ENCODE measurements at places on chromosomes 2 and 18.
A peak's percentile ranks its signal among the peaks of the same experiment; 100 is the strongest.

DNA sequence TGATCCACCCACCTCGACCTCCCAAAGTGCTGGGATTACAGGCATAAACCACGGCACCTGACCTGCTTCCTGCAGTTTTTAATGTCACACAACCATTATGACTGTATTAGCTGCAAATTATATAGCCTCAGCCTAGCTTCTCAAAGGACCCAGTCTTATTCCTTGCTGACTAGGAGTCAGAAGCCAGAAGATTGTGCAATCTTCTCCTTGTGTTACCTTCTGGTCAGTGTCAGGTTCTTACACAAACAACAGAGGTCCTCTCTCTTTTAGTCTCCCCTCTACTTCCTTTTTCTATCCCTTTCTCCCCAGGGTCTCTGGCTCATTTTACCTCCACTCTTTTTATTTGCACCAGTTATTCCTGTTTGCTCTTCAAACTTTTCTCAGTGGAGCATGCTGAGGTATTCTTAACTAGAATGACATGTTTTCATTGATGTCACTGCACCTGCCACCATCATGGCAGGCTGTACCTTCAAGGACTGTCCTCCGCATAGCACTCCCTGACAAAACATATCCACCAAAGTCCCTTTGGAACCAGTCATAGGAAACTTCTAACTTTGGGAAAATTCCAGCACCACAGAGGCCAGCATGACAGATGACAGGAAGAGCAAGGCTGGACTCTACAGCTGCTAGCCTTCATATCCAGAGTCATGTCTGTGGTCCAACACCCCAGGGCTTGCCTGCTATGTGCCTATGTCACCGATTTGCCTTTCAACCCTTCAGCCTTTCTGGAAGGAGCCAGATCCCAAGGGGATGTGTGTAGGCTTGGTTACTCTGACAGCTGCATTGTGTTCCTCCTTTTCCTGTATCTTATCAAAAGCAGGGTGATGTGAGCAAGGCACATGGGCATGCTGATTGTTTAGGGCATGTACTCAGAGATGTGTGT is 45.2 kb upstream of the EPC2 start:
- no peak for DNase-seq

GRCh38 chr18:48348739-48349138 is 60.4 kb downstream of the ZBTB7C start:
- no peak for DNase-seq

DNA sequence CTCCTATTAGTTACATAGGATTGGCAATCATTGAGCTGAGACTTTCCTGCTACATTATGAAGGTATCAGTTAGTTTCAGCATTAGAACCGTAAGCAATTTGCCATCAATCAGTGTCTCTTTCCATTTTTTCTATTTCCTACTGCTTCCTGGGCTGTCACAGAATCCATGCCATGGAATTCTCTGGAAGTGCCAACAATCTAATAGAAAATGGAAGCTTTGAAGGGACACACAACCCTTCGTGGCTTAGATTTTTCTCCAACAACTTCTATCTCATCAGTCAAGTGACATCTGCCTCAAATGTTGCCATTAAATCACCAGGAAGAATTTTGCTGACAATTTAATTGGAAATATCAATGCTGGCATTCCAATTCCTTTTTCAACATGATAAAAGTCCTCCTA is 183.5 kb upstream of the PARD3B start:
- DNase-seq: no peak

DNA sequence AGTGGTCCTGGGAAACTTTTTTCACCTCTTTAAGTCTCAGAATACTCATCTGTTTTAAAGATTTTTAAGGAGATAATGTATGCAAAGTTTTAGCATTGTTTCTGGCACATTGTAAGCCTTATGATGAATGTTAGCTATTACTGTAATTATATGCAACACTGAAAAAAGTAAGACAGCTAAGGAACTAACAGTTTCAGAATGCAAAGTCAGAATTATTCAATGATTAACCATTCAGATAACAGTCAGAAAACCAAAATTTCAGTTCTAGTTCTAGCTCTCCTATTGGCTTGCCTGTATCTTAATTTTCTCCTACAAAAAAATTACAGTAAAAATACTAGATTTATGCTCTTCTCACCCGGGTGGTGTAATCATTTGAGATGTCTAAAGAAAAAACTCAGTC is 101.1 kb downstream of the SLC4A10 start:
- no peak for DNase-seq

- no peak for DNase-seq
Observed at GRCh38 chr18:62767836-62768557, 52.7 kb downstream of the PHLPP1 start.

DNA sequence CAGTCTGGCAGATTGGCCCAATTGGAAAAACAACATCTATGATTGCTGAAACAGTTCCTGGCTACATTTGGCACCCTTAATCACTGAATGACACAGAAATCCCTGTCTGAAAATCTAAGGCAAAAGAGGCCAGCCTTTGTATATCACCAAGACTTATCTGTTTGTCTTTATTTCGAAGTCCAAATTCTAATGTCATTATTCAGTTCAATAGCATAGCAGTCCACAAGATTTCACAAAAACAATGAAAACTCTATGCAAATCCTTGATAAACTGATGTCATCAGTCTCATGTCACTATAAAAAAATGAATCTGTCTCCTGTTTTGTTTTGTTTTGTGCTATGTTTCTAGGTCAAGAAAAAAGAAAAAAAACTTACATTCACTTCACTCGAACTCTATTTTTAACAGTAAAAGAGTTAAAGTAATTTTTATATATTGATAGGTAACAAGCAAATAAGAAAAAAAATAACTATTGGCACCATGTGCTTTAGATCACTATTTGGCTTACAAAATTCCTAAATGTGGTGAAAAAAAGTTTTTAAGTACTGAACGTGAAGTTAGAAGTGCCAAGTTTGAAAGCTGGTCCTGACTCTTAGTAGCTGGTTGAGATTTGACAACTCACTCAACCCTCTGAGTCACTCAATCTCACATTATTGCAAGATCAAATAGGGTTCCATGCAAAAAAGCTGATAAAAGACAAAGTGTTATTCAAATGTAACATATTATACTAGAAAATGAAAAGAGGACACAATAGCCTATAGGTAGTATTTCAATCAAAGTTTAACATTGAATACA is 359.3 kb downstream of the IRS1 start:
- no peak for DNase-seq

DNA sequence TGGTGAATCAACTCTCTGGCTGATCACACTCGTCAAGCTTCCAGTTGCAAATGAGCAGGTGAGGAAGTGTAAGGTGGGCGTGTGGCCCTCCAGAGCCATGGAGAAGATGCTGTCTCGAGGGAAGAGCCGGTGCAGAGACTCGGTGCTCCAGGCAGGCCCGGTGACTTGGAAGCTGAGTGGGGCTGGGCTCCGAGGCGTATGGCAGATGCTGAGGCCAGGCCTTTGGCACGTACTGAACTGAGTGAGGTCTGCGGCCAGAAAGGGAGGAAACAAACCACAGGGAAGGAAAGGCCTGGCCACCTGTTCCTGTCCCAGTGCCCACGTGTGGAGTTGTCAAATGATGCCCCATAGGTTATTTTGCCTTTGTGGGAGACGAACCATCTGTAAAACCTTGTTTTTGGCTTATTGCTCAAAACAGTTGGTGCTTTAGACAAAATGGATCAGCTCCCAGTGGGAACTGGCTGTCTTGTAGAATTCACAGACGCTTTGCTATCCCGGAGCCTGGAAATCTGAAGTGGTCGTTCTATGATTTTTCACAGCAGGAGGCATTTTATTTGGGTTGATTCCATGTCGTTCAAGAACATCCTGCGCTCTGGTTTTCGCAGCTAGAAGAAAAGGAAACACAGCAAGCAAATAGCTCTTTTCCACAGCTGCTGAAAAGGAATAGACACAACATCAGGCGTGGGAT is 117.5 kb upstream of the TMEM18 start:
- peak; percentile 73 for DNase-seq

DNA sequence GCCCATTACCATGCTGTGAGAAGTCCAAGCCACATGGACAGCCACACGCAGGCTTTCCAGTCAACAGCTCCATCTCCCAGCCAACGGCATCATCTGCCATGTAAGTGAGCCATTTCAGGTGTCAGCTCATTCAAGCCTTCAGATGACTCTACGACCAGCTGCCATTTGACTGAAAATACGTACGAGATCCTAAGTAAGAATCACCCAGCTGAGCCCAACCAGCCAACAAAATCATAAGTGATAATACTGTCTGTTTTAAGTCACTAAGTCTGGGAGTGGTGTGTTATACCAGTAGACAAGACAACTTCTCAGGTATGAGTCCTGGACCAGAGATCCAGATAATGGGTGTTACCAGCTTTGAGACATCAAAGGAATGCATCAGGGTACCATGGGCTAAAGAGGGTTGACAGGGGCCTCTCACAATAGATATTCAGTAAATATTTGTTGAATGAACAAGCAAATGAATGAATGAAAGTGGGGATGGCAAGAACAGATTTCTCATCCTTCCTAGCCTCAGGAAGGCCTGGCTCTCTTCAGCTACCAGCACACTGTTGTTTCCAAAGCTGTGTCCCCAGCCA is 52.9 kb upstream of the CTIF start:
- DNase-seq: no peak

- DNase-seq: no peak
Observed at GRCh38 chr2:220465700-220466099, 838.3 kb downstream of the SLC4A3 start.

DNA sequence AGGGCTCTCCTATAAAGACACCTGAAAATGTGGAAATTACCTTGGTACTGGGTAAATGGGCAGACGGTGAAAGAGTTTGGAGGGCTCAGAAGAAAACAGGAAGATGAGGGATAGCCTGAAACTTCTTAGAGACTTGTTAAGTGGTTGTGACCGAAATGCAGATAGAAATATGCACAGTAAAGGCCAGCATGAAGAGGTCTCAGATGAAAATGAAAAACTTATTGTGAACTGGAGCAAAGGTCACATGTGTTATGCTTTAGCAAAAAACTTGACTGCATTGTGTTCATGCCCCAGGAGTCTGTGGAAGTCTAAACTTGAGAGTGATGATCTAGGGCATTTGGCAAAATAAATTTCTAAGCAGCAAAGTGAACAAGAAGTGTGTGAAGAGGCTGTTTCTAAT is 137.1 kb downstream of the CBLN2 start:
- no peak for DNase-seq

- no peak for DNase-seq
Observed at GRCh38 chr2:170147576-170147975, 30.4 kb upstream of the MYO3B start.

DNA sequence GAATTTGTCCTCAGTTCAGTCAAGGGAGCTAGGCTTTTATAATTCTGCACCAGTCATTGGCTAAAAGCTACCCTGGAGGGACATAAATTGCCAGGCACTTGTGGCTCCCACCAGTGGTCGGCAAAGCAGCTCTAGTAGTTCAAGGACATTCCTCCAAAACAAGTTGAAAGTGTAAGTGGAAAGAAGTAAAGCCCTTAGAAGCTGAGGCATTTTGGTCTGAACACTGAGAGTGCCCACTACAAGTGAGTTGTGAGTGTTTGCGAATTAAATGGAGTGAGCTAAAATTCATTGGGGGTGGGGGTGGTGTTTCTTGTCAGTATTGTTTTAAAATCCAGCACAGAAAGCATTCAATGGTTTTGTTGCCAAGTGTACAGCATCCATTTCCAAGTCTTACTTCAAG is 879.9 kb upstream of the CDH2 start:
- no peak for DNase-seq

GRCh38 chr2:167451496-167452289 is 563.4 kb downstream of the XIRP2 start:
- DNase-seq: no peak

DNA sequence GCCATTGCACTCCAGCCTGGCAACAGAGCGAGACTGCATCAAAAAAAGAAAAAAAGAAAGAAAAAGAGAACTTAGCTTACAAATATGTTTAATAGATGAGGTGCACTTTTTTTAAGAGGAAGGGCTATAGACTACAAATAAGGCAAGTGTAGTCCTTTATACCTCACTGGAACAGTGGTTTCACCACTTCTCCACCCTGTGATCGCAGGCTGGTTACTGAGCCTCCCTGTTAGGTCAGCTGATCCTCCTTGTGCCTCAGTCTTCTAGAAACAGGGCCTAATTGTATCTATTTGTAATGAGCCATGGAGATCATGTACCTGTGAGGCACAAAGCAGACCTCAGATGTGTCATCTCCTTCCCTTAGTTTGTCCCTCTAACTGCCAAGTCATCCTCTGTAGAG is 4.5 kb downstream of the CXCR2 start:
- DNase-seq: no peak

- DNase-seq: no peak
Observed at GRCh38 chr18:58662118-58662517, 9.1 kb upstream of the MALT1 start.

DNA sequence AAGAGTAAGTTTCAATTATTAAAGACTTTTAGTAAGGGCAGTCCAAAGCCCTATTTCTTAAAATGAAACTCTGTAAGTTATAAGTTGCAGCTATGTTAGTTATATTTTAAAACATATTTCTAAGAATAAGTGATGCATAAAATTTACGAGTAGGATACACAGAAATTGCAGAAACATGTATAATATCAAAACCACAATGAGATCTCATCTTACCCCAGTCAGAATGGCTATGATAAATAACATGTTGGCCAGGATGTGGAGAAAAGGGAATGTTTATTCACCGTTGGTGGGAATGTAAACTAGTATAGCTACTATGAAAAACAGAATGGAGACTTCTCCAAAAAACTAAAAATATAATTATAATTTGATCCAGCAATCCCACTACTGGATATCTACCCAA is 201.2 kb downstream of the CBLN2 start:
- no peak for DNase-seq

- DNase-seq: no peak
Observed at GRCh38 chr2:226514895-226515294, 284.7 kb downstream of the IRS1 start.

DNA sequence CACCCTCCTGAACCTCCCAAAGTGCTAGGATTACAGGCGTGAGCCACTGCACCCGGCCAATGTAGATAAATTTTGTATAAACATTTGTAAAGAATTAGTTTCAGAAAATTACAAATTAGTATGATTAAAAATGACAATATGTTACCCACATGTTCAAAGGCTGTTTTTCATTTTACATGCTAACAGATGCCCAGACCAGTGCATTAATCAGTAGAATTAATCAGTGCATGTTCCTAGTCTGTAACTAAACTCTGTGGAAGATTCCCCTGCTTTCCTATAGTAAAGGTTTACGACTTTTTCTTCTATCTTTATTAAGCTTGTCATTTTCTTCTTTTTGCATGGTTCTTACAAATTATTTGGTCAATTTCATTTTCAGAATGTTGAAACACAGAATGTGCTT is 65.8 kb downstream of the UGGT1 start:
- DNase-seq: no peak

GRCh38 chr2:229931241-229931640 is 8.9 kb downstream of the FBXO36 start:
- no peak for DNase-seq

DNA sequence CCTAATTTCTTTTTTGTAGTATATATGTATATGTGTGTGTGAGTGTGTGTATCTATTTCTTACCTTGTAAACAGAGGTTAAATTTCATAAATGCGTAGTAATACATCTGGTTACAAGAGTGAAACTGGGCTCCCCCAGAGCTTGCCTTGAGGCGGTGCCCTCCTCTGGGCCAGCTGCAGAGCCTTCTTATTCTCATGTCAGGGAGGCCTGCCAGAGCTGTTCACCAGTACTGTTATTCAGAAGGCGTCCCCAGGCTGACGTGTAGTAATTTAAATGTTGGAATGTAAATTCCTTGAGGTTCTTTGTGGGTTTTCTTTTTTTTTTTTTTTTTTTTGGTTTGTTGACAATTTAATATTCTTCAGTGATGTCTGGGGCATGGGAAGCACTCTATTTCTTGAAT is 11.2 kb downstream of the COPS8 start:
- DNase-seq: no peak

GRCh38 chr2:201821080-201821479 is 14.7 kb downstream of the CDK15 start:
- DNase-seq: no peak

- no peak for DNase-seq
Observed at GRCh38 chr2:74328573-74328972, 14.6 kb downstream of the SLC4A5 start.
